Activated effector memory CD4-positive, alpha-beta T cell treated with anti-CD3 and anti-CD28 coated beads, Interleukin-2, amount 50 U/mL, for 16 hours (primary cell): ENCODE measurements at places on chromosomes 11 and 22.

DNA sequence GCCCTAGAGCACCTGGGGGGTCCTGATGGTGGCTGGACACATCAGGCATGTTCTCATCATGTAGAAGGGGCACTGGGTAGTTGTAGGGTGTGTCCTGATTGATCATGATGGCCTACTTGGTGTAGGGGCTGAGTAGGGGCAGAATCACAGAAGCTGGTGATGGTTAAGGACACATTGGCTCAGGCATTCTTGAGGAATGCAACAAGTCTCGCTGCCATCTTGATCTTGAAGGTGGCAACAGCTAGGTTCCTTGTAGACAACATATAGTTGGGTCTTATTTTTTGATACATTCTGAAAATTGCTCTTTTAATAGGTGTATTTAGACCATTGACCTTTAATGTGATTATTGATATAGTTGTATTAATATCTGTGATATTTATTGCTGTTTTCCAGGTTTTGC is 28.1 kb downstream of the PPP6R3 start:
- DNase-seq: no peak

DNA sequence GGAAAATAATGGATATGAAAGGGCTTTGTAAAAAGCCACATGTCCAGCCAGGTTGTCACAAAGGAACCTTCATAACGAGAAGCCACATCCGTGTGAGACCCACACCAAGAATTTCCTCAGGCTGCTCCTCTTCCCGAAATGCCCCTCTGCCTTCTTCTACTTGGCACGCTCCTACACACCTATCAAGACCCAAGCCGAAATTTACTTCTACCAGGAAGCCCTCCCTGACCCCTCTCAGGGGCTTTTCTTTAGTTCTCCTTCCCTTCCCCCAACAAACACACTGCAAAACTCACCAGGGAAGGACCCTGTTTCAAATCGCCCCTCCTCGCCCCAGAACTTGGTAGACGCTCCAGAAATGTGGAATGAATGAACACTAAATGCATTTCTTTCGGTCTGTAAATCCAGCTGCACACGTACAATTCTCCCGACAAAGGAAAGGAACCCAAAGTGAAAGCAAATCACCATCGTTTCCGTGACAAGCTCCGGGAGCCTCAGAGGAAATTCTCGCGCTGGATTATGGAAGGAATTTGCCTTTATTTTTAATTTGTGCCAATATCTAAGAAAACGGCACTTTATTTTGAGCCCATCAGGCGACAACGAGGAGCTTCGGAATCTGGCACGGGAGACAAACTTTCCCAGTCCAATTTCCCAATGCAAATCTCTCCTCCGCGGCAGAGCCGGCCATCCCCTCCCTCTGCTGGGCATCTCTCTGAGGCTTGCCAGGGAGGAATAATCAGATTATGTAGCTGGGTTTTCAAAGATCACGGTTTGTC is 13.2 kb upstream of the SHISAL1 start:
- DNase-seq: no peak

DNA sequence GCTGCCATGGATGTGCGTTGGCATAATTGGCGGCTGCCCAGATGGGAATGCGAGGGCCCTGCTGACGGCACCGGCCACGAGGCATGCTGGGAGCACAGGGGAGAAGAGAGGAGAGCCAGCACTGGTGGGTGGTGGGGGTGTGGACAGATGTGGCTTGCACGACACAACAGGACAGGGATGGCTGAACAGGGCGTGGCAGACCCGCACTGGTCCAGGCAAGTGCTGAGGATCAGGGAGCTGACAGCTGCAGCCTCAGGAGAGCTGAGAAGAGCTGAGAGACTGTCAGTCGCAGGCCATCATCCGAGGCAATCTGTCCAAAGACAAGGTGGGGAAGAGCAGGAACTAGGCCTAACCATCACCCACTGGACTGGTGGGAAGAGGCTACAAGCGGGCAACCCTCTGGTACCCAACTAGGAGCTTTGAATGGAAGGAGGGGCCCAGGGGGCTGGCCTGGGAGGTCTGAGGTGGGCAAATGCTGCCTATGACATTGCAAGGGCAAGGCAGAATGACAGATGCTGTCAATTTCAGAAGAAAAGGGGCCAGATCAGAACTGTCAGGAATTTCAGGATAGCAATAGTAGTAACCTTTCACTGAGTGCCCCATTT is 2.4 kb downstream of the GNB1L start:
- no peak for DNase-seq

DNA sequence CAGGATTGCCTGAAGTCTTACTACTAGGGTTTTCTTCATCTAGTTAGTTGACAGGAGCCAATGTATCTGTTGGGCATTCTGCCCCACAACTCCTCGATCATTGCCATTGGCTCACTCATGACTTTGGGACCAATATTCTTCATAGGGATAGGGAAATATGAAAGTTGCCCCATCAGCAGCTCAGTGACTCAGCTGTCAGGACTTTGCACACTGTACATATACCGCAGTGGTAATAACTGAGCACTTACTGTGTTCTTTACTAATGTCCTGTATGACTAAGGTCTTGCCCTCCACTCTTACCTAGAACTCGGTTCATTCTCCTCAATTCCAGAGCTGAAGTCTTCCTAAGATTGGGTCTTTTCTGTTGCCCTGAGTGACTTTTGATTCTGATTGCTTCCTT is 46.8 kb upstream of the PGR start:
- DNase-seq: no peak
